Esophagus squamous epithelium (tissue), 5 donors: ENCODE measurements at places on chromosomes 5 and 9.

GRCh38 chr5:116660929-116661328 is 86.3 kb upstream of the SEMA6A start:
- no peak overlapping the region for H3K4me3 ChIP-seq
- no peaks in the 10 kb centered on the region for H3K4me1 ChIP-seq
- no peaks in the 10 kb centered on the region for H3K36me3 ChIP-seq
- no peak overlapping the region for H3K27ac ChIP-seq
- no peaks in the 10 kb centered on the region for H3K27me3 ChIP-seq
- DNase-seq: no peak

GRCh38 chr5:113038714-113039113 is 62.1 kb downstream of the DCP2 start:
- H3K27me3 ChIP-seq: no peaks in the 10 kb centered on the region
- H3K4me1 ChIP-seq: peaks cover 3% of the 10 kb centered on the region
- no peak for DNase-seq
- peaks cover 97% of the 10 kb centered on the region for H3K36me3 ChIP-seq
- H3K4me3 ChIP-seq: no peak overlapping the region

DNA sequence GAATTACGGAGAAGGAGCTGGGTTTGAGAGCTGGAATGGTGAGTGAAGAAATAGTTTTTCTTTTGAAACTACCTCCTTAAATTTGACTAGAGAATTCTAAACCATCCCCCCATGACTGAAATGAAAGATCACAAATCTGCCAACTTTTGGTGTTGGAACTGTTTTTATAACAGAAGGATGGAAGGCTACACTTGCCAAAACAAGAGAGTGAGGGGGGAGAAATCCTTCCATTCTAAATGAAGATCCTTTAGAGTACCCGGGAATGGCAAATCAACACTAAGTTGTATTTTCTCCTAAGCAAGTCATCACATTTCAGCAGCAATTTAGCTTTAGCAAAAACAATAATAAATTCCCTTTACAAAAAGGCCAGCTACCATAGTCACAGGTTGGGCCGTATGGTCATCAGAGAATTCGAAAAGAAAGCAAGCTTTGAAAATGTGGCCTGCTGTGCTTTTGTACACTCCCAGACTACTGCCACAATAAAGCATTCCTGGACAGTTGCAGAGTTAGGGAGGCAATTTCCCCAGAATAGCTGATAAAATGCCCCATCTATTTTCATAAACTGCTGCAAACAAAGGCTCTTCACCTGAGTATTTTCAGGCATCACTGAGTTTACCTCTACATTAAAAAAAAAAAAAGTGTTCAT is 25.0 kb upstream of the FREM1 start:
- no peaks in the 10 kb centered on the region for H3K4me1 ChIP-seq
- no peaks in the 10 kb centered on the region for H3K36me3 ChIP-seq

GRCh38 chr9:95218773-95219172 is 98.7 kb downstream of the FANCC start:
- no peaks in the 10 kb centered on the region for H3K27me3 ChIP-seq
- H3K4me3 ChIP-seq: no peak overlapping the region

- DNase-seq: no peak
- no peak overlapping the region for H3K4me3 ChIP-seq
- H3K4me1 ChIP-seq: peaks cover 4% of the 10 kb centered on the region
Measured at GRCh38 chr5:146428658-146429057, 18.5 kb upstream of the TCERG1 start.

DNA sequence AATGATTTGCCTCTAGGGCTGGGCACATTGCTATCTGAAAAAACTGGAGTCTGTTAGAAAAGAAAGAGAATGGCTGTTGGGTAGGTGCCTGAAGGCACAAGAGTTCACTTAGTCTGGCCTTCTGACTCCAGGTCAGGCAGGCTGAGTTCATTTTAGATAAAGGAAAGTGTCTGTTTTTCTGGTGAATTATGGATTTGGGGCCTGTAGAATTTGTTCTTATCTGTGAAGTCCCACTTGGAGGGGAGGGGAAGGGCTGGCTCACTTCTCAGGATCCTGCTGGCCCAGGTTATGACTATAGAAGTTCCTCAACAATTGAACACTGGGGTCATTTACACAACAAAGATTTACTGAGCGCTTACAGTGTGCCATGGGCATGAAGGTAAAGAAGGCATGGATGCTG is 11.5 kb upstream of the SEPTIN8 start:
- H3K27me3 ChIP-seq: no peaks in the 10 kb centered on the region
- H3K4me3 ChIP-seq: no peak overlapping the region
- H3K4me1 ChIP-seq: no peaks in the 10 kb centered on the region
- no peak for DNase-seq
- H3K27ac ChIP-seq: no peak overlapping the region
- H3K36me3 ChIP-seq: no peaks in the 10 kb centered on the region

DNA sequence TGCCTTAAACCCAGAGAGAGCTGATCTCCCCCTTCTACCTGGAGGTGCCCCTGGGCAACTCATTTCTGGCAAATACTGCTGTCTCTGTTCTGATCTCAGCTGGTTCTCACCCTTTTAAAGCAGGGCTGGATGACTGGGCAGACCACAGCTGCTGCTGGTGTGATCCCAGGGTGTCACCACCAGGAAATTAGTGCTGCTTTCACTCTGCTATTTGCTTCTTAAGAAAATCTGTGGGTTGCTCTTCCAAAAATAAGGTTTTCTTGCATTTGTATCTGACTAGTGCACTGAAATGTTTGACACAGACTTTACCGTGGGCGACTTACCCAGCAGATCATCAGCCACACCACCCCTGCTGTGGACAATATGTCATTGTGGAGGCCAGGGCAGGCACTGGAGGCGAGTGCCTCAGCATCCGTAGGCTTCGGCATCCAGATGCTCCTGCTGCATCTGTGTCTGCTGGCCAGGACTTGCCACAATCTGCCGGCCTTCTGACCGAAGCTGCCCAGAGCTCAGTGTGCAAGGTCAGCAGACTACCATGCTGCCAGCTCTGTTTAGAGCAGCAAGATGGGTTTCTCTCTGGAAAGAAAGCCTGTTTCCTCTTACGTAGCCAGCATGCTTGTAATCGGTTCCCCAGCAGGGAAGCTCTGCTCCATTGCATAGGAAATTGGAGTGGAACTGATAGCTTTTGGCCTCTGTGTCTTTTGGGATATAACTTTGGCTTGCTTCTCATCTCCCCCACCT is 13.6 kb downstream of the ARHGAP26 start:
- DNase-seq: no peak
- H3K27me3 ChIP-seq: no peaks in the 10 kb centered on the region
- H3K36me3 ChIP-seq: no peaks in the 10 kb centered on the region

GRCh38 chr5:142748132-142748531 is 22.0 kb upstream of the ARHGAP26 start:
- no peak overlapping the region for H3K4me3 ChIP-seq
- DNase-seq: no peak
- H3K27me3 ChIP-seq: no peaks in the 10 kb centered on the region
- H3K36me3 ChIP-seq: no peaks in the 10 kb centered on the region

- no peaks in the 10 kb centered on the region for H3K36me3 ChIP-seq
- H3K27me3 ChIP-seq: no peaks in the 10 kb centered on the region
- peaks cover 6% of the 10 kb centered on the region for H3K4me1 ChIP-seq
- peak overlapping the region; percentile 55 for H3K4me3 ChIP-seq
- peak overlapping the region; percentile 32 for H3K27ac ChIP-seq
- no peak for DNase-seq
Measured at GRCh38 chr5:140631036-140631417, 1.9 kb downstream of the CD14 start.

DNA sequence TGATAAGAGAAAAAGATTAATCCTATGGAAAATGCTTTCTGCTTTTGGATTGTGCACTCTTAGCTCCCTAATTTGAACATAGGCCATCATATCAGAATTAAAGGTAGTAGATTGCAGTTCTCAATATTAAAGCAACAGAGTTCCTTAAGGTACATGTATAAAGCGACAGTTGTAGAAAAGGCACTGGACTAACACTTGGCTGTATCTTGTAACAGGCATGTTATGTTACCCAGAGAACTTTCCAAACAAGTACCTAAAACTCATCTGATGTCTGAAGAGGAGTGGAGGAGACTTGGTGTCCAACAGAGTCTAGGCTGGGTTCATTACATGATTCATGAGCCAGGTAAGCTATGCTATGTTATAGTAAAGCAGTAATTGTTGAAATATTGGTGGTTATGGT is 3.3 kb upstream of the SECISBP2 start:
- peak overlapping the region; percentile 17 for H3K27ac ChIP-seq
- no peaks in the 10 kb centered on the region for H3K27me3 ChIP-seq
- H3K36me3 ChIP-seq: peaks cover 10% of the 10 kb centered on the region
- no peak overlapping the region for H3K4me3 ChIP-seq
- no peak for DNase-seq

GRCh38 chr5:36575361-36575781 is 31.0 kb upstream of the SLC1A3 start:
- H3K4me1 ChIP-seq: no peaks in the 10 kb centered on the region
- H3K36me3 ChIP-seq: no peaks in the 10 kb centered on the region
- no peak overlapping the region for H3K4me3 ChIP-seq

- peaks cover 14% of the 10 kb centered on the region for H3K4me1 ChIP-seq
- no peaks in the 10 kb centered on the region for H3K36me3 ChIP-seq
- DNase-seq: no peak
- H3K4me3 ChIP-seq: peak overlapping the region; percentile 37
- H3K27me3 ChIP-seq: no peaks in the 10 kb centered on the region
- no peak overlapping the region for H3K27ac ChIP-seq
Measured at GRCh38 chr5:154647761-154648145, 107.4 kb upstream of the LARP1 start.
